ENCODE measurements at places on chromosomes 12 and 14.

DNA sequence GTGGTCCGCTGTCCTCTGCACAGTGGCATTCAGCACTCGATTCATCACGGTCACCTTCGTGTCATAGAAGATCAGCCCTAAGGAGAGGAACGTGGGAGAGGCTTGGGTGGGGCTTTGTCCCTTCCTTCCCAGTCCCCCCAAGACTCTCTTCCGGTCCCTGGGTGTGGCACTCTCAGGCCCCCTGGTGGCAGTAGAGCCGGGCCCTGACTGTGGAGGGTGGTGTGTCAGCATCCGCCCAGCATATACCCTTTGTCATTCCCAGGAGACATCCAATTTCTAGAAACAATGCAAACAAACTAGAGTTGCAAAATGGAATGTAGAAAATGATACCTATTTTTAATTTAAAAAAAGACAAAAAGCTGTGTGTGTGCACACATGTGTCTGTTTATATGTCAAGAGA, 45.0 kb downstream of the TRAFD1 start:
- DNase-seq = no peak

DNA sequence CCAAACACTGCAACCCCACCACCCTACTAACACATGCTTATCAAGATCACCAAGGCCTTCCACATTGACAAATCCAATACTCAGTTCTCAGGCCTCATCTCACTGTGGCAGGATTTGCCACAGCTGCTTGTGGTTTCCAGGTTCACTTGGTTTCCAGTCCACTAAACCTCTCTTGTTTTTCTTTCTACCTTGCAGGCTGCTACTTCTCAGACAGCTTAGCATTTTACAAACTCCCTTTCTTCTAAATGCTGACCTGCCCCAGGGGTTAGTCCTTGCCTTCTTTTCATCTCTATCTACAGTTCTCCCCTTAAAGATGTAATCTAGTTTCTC, 84.1 kb downstream of the BCAT1 start:
- no peak for DNase-seq

DNA sequence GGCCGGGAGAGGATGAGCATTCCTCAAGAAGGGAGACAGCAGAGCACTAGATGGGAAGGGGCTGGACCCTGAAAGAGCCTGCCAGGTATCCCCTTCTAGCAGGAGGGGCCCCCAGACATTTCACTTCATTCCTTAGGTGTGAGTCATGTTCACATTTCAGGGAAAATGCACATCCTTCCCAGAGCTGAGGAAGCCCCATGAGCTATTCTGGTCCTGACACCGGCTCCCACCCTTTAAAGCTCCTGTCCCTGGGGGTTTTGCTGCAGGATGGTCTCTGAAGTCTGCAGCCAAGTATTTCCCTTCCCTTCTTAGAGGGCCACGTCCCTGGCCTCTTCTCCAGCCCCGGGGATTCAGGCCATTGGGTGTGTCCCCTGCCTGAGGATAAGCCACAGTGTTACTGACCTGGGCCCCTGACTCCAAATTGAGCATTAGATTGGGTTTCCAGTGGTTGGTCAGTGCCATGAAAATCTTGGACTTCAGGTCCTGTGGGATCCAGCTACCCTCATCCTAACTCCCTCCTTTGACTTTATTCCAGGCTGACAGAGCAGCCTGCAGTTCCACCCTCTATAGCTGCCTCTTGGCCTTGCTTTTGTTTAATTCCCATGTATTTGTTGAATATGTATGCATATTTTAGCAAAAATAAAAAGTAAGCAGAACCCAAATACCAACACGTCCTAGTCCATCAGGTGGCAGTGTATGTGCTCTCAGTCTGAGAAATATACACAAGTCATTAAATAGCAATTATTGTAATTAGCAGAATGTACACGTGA, 267.1 kb downstream of the CACNA1C start:
- no peak for DNase-seq

GRCh38 chr14:33990790-33991189, 39.9 kb upstream of the EGLN3 start:
- no peak for DNase-seq

DNA sequence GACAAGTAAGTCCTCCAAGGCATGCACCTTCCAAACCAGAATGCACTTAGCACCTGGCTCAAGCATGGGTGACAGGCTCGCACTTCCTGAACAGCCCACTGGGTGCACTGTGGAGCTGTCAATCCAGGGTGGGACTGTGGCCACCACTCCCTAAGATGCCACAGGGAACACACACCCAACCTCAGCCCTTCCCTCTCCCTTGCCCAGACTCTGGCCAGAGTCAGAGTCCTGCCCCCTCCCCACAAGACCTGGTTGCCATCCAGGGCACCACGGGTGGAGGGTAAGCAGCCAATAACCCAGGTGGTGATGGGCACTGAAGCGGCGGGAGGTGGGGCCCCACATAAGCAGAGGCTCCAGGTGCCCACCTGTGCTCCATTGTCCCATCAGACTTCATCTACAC, 160.6 kb downstream of the MYRFL start:
- no peak for DNase-seq

GRCh38 chr14:84250893-84251292, 1279.1 kb upstream of the FLRT2 start:
- DNase-seq = no peak

GRCh38 chr12:103561174-103561573, 25.9 kb upstream of the STAB2 start:
- no peak for DNase-seq

- DNase-seq = no peak
Measured at GRCh38 chr14:72704502-72704901, 189.4 kb downstream of the DPF3 start.
